AG04449 (cell line): ENCODE measurements at places on chromosomes 2 and 18.

DNA sequence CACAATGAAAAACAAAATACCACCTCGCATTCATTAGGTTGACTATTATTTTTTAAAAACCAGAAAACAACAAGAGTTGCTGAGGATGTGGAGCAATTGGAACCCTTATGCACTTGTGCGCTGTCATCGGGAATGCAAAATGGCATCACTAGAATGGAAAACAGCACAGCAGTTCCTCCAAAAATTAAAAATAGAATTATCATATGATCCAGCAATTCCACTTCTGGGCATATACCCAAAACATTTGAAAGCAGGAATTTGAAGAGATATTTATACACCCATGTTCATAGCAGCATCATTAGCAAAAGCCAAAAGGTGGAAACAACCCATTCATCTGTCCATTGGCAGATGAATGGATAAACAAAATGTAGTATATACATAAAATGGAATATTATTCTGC is 11.9 kb upstream of the NMUR1 start:
- DNase-seq: no peak

GRCh38 chr2:145827235-145827634 is 1307.3 kb upstream of the ZEB2 start:
- no peak for DNase-seq

DNA sequence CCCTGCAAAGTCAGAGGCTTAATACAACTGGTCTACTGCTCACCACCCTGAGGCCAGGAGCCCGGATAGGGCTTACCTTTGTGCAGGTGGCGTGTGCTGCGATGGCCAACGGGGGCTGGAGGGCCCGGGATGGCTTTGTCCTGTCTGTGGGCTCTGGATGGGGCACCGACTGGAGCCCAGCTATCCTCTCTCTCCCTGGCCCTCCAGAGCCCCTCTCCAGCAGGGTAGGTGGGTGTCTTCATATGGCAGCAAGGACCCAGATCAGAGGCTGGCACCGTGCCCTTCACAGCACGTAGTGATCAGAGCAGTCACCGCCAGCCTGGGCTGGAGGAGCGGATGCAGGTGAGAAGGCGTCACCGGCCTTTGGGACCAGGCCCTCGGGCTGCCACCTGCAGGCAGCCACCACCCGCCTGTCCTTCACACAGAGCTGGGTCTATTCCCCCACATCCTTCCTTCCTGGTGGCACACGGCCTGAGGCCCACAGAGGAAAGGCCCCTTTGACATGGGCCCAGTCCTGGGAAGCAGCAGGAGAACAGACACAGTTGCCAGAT is 232.1 kb downstream of the EIPR1 start:
- no peak for DNase-seq

DNA sequence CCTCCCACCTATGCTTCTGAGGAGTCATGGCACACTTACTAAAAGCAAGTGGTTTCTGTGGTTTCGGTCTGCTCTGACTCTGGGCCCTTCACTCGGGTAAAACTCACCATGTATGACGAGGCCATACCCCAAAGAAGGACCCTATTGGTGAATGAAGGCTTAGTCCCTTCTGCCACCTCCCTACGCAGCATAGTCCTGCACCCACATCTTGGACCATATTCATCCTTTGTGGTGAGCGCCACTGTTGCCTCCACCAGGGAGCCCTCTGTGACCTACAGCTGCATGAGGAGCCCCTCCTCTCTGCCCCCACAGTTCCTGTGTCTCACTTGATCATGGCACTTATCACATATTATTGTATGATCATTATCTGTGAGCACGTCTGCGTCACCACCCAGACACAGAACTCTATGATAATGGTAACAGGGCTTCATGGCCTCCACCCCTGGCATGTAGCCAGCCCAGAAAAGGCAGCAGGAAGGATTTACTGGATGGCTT is 113.3 kb downstream of the TFCP2L1 start:
- no peak for DNase-seq

- peak; percentile 7 for DNase-seq
Measured at GRCh38 chr2:100703213-100703612, 116.7 kb upstream of the NPAS2 start.

DNA sequence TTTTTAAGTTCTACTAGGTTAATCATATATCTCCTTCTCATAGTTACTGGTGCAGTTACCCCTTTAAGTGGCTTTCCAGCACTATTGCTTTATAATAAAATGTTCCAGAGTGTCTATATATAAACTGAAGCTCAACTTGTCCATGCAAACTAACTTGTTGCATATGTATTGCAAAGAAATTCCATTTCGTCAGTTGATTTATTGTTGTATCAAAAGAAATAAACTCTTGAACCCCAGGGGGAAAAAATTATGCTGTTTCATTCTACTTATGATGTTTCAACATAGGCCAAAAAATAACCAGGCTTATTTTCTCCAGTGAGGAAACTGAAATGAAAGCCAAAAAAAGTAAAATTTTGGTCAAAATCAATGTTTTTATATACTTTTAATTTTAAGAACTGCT is 491.9 kb downstream of the NR4A2 start:
- no peak for DNase-seq

DNA sequence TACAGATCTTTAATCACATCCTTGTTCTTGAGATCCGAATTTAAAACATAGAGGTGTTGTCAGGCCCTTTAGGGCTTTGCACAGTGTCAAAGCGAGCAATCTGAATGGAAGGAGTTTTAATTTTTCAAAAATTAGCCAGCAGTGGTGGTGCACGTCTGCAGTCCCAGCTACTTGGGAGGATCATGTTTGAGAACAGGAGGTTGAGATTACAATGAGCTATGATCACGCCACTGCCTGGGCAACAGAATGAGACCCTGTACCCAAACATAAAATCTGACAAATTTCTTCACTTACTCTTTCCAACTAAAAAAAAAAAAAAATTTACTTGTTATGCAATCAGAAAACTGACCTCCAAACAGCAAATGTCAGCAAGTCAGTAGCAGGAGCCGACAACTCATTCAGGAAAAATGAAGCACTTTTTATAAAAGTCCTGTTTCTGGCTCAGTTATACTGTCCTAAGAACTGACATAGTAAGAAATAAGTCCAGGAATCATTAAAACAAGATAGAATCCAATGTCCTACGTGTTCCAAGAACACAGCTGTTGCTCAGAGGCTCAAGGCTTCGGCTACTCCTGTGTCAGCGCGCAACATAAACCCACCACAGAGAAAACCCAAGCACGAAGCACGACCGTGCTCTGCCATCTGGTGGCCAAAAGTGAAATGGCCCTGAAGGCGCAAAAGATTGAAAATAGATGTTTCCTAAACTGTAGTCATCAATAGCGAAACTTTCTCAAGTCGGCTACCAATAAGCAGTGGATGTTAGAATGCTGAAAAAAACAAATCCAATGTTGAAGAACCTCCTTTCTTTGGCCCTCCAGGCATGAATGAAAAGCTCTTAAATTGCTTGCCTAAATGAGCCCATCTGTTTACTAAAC is 138.1 kb downstream of the INO80D start:
- peak; percentile 10 for DNase-seq

- DNase-seq: no peak
Measured at GRCh38 chr2:130252880-130253645, 54.8 kb upstream of the TUBA3E start.

GRCh38 chr18:78271790-78272189 is 707.8 kb upstream of the SALL3 start:
- DNase-seq: no peak

GRCh38 chr18:79567481-79568147 is 112.0 kb upstream of the CTDP1 start:
- DNase-seq: peak; percentile 81

- no peak for DNase-seq
Measured at GRCh38 chr2:111200333-111200881, 79.7 kb downstream of the BCL2L11 start.
